ENCODE measurements at places on chromosomes 5 and 9. TPM values are rescaled to one million over a fixed set of nuclear protein-coding genes. Genes with fewer than 3 reads are reported as not detected.

C1QTNF3 gene
- not detected for total RNA-seq

PPP3R2 gene
- not detected for total RNA-seq

ATOSB gene
- 13.9 TPM for total RNA-seq

CARTPT gene
- not detected for total RNA-seq

TMEM250 gene
- 63.7 TPM for total RNA-seq

Data from HT1080 (cell line).